Lung (tissue), 17 donors: ENCODE measurements at places on chromosomes 7 and 10.

GRCh38 chr10:13890233-13891127 lies 303.7 kb downstream of the PRPF18 start:
- DNase-seq = peak; percentile 33
- peak overlapping the region; percentile 82 for H3K27ac ChIP-seq
- H3K4me3 ChIP-seq = peak overlapping the region; percentile 14
- H3K27me3 ChIP-seq = peaks cover 2% of the 10 kb centered on the region
- peaks cover 4% of the 10 kb centered on the region for H3K4me1 ChIP-seq

DNA sequence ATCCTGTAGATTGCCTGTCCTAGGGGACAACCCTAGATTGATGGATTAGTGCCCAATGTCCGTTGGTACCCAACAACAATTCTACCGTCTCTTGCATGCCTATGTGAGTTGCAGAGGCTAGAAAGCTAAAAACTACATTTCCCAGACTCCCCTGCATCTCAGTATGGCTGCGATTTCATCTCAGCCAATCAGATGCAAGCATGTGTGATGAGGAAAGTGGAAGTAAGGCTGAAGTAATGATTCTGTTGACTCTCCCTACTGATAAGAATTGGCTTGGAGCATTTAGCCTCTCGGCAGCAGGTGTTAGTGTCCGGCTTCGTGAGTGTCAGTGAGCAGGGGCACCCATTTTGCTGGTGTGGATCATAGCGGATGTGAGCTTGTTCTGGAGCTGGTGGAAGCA lies 171.9 kb downstream of the FGFR2 start:
- DNase-seq = no peak
- H3K27ac ChIP-seq = no peak overlapping the region
- no peaks in the 10 kb centered on the region for H3K4me1 ChIP-seq
- no peaks in the 10 kb centered on the region for H3K27me3 ChIP-seq

DNA sequence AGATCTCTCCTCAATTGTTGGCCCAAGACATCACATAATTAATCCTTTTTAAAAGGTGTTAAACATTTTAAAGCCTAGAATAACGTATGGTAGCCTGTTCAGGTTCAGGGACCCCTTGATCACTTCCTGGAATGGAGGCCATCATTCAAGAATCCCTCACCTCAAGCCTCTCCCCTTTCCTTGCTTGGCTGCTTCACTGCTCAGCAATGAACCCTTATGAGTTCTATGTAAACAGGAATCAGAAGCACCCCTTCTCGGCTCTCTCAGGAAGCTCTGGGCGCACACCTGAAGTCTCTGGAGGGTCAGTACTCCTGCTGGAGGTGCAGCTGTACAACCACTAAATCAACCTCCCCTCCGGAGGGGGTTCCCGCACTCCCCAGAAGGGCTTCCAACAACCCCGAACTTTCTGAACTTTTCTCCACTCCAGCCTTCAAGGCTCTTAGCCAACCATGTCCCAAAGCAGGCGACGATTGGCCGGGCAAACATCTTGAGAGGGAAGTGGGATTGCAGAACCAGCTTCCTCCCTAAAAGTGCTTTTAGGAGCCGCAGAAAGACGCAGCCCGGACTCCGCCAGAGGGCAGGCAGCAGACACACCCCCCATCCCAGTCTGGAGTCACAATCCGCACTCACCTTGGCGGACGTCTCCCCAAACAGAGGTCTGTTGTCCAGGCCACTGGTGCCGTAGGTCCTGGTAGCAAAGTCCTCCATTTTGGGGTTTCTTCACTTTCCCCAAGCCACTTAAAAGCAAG lies 562 bp downstream of the TMEM243 start:
- peak; percentile 73 for DNase-seq
- no peaks in the 10 kb centered on the region for H3K36me3 ChIP-seq
- H3K27ac ChIP-seq = peak overlapping the region; percentile 98
- peaks cover 7% of the 10 kb centered on the region for H3K4me1 ChIP-seq

DNA sequence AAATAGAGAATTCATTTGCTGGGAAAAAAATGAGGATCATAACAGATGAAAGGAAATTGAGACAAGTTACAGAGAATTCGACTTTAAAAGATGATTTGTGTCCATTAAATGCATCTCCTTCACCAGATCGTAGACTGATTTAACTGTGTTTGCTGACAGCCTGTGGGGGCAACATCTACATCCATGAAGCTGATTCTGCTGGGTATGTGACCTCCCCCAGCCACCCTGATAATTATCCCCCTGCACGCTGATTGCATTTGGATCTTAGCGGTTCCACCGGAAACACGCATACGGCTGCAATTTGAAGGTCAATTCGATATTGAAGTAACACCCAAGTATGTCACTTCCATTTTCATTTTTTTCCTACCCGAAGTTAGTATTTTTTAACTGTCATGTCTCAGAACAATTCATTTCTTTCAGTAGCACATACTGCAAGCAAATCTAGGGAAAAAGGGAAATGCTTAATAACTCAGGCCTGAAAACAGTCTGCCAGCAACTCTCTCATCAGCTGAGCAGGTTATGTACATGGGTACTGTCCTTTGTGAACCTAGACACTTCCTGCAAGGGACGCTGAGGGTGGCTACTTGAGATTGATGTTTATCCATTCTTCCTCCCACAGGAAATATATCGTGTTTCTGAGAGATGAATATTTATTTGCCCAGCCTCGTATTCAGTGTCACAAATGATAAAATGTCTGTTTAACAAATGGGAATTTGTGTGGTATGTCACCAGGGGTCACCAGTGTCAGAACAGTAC lies 134.9 kb downstream of the ZNF22 start:
- no peaks in the 10 kb centered on the region for H3K36me3 ChIP-seq
- no peak overlapping the region for H3K27ac ChIP-seq
- DNase-seq = no peak
- H3K4me3 ChIP-seq = no peak overlapping the region
- no peaks in the 10 kb centered on the region for H3K27me3 ChIP-seq
